ENCODE measurements at places on chromosomes 16 and 17.
A peak's percentile ranks its signal among the peaks of the same experiment; 100 is the strongest.

DNA sequence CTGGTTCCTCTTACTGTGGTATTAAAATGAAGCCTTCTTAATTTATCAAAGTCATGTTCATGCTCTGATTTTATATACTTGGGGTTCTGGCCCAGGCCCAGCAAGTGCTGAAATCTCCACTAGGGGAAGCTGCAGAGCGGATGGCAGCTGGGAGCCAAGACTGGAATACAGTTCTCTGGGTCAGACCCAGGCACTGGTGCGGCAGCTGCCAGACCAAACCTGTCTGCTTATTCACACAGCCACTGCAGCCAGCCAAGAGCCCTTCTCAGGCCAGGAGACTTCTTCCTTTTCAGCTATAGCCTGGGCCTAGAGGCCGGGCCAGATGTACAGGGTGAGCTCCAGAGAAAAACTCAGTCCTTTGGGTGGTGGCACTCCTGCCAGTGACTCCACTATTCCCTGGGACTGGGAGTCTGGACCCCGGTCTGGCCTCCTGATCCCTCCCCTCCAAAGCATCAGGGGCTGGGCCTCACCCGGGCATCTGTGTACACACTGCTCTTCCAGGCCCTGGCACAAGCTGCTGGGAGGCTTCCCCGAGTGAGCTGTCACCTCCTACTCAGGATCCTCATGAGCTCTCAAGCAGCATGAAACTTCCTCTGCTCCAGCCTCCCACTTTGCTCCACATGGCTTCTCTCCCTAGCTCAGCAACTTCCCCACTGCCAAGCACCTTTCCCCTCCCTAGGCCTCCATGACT lies 24.4 kb downstream of the ATP6V0D1 start:
- DNase-seq = no peak

DNA sequence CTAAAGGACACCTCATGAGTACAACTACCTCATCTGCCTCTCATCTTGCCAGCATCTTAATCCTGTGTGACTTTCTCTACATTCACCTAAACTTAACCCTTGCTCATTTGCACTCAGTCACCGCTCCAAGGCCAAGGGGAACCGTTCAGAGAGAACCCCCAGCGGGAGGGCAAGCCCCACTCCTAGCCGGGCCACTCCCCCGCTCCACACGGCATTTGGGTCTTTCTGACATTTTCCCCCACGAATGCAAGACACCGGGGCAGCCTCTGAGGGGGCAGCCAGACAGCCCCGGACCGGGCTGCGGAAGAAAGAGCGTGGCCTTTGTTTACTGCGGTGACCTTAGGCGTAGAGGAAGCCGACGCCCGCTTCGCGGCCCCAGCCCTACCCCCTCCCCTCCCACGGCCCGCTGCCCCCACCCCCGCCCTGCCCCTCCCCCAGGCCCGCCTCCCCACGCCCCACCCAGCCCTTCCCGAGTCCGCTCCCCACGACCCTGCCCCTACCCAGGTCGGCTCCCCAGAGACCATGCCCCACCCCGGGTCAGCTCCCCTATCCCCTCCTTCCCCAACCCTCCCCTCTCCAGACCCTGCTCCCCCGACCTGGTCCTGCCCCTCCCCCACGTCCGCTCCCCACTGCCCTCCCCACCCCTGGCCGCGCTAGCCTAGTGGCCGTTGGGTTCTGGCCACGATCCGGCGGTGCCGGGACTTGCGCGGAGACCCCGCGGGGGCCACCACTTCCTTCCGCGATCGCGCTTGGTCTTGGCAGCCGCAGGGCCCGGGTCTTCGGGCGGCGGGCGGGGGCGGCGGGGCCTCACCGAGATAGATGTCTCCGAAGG lies 789 bp downstream of the CSNK1D start:
- peak; percentile 35 for DNase-seq

- peak; percentile 75 for DNase-seq
These were observed 18.2 kb upstream of the ABR start for GRCh38 chr17:1197781-1198490.

DNA sequence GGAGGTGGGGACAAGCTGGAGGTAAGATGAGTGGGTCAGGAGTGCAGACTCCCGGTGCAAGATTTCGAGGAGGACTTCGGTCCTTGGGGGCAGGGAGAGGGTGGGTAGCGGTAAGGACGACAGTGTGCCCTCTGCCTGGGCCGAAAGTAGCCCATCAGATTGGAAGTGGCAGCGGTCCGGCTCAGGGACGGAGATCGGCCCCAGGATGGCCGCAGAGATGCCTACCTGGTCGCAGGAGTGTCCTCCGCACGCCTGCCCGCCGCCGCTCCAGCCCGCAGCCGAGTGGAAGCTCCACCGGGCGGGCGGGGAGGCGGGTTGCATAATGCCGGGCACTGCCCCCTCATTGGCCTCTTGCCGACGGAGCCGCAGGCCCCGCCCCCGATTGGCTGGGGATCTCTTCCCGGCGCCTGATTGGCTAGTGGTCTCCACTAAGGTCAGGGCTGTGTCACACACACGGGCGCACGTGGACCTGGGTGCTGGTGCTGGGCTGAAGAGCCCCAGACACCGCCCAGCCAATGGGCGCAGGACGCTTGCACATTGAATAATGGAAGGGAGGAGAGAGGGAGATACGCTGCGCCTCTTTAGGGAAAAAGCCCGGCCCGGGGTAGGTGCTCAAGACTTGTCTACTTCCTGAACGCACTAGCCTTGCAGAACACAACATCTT lies at the start of gene PER1:
Gene PER1 (minus strand): TSS at position 293 of the 664 bp plus-strand sequence. CDS start 1,698 bp downstream, outside the sequence.
- DNase-seq = peak; percentile 86

DNA sequence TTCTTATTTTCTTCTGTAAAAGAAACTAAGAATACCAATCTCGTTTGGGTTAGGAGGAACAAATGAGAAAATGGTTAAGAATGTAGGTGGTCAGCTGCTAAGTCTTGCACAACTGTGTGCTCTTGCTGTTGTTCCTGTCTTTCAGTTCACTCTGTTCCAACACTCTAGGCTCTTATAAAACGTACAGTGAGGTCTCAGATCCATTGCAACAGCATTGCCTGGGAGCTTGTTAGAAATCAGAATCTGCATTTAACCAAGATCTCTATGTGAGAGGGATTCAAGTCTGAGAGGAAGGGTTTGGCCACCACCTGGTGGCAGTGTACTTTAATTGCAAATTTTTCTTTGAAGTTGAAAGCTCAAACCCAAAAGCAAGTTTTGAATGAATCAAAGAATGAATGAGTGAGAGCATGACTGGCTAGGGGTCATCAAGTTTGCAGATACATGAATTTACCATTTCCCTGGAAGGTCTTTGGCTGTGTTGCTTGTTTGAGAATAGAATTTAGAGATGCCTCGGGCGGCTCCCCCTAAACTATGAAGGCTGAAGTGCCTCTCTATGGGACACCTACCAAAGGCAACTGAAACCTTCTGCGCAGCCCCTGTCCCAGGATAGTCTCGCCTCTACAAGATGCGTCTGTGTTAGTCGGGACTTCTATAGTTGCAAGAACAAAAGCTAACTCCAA lies 2.5 kb downstream of the ALOX15B start:
- no peak for DNase-seq

GRCh38 chr16:64773638-64774037 lies 348.2 kb downstream of the CDH11 start:
- DNase-seq = no peak

DNA sequence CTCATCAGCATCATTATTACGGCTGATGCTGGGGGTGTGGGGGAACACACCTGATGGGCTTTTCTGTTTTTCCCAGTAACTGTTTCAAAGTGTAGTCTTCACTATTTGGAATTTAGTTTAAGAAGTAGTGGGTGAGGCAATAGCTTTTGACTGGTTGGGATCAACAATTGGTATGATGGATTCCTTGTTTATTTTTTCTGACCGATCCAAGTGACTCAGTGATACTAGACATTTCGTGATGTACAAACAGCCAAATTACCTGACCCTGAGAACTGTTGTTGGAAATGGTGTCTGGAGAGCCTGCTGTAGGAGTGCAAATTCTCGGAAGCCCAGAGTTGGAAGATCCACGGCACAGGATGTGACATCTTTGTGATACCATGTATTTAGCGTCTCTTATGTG lies 204.2 kb downstream of the PRKCA start:
- no peak for DNase-seq

DNA sequence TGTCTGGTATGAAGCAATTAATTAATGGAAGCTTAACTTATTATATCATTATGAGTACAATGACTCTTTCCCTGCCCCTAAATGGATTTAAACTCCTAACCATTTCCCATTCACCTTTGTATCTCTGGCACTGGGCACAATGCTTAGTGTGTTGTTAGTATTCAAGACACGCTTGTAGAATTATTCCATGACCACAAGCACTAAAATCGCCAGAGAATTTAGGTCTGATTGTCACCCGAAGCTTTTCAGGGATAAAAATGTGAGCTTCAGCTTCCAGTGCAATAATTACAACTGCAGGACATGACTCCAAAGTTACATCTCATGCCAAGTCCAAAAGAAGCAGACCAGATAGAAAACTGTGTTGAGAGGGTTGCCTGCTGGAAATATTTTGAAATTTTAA lies 101.6 kb downstream of the CDH8 start:
- DNase-seq = no peak

DNA sequence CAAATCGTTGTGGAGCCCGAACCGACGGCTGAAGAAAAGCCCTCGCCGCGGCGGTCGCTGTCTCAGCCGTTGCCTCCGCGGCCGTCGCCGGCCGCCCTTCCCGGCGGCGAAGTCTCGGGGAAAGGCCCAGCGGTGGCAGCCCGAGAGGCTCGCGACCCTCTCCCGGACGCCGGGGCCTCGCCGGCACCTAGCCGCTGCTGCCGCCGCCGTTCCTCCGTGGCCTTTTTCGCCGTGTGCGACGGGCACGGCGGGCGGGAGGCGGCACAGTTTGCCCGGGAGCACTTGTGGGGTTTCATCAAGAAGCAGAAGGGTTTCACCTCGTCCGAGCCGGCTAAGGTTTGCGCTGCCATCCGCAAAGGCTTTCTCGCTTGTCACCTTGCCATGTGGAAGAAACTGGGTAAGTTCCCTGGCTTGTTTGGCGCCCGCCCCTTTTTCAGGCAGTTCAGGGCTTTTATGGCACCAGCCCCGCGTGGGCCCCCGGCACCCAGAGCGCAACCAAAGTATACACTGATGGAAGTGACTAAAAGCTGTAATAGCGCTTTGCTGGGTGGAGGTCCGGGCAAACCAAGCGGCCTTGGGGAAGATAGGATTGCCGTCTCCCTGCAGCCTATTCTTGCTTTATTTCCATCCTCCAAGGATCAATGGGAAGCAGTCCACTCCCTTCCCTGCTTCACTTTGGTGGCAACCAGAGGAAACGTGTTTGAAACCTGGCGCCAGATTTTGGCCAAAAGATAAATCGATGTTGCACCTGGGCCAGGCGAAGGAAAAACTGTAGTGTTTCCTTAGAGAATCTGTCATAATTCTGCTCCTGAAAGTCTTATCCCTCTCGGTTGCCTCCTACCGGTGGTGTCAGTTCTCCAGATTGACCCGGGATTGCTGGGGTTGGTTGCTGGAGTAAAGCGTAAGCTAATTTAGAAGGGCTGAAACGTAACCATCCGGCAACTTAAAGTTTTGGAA lies 775 bp downstream of the PPM1D start:
- peak; percentile 56 for DNase-seq

DNA sequence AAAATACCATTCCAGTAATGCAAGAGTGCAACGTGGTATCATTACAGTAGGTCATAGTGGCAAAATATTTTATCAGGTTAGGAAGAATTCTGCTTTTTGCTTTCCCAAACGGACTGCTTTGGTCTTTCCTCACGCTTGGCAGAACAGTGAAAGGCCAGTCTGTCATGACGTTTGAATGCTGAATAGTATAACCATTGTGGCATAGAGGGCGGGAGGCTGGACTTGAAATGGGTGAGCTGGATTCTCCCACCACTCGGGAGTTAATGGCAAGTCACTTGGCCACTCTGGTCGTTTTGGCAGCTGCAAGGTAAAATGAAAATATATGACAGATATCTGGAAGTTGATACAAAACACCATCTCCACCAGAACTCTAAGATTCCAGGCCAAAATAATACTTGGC lies 391.2 kb downstream of the MAF start:
- no peak for DNase-seq

- DNase-seq = no peak
These were observed 588.7 kb downstream of the RBFOX1 start for GRCh38 chr16:7921345-7921744.

- no peak for DNase-seq
These were observed 102.2 kb upstream of the LHX1 start for GRCh38 chr17:36835036-36835435.

DNA sequence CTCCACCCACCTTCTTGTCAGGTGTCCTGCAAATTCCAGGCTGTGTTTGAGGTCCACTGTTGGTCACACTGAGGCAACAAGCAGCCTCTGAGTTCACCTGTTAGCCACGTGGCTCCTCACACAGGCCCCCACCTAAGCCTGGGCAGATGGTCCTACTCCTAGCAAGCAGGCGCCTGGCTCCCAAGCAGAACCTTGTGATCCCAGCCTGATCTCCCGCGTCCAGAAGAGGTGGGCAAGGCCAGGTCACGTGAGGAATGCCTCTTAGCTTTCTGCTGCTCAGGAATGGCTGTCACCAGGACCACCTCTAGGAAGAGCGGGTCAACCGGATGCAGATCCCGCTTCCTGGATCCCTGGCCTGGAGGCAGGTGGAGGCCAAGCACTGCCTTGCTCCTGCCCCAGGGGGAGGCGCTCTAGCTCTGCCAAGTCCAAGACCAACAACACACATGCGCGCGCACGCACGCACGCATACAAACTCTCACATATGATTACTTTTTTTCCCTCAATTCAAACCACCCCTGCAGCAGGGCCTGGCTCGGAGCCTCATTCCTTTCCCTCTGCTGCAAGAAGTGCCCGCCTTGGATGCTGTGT lies 9.5 kb downstream of the CYB561 start:
- no peak for DNase-seq

GRCh38 chr17:41651625-41652460 lies 27.5 kb upstream of the KRT17 start:
- DNase-seq = no peak

- DNase-seq = no peak
These were observed 30.0 kb downstream of the USP10 start for GRCh38 chr16:84729716-84730320.

GRCh38 chr17:17681744-17682292 lies 560 bp downstream of the RAI1 start:
- peak; percentile 37 for DNase-seq

DNA sequence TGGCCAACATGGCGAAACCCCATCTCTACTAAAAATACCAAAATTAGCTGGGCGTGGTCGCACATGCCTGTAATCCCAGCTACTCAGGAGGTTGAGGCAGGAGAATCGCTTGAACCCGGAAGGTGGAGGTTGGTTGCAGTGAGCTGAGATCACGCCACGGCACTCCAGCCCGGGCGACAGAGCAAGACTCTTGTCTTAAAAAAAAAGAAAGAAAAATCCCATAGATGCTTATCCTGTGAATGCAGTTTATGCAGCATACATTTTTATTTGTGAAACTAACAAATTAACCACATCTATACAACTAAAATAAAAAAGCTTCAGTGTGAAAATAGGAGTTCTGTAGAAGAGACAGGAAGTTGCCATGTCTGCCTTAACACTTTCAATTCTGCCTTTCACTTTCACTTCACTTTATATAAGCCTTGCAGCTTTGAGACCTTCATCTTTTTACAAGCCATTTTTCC lies 7.1 kb downstream of the IGSF6 start:
- peak; percentile 26 for DNase-seq

- DNase-seq = no peak
These were observed at the start of gene PRAC2 for GRCh38 chr17:48722915-48723422. TSS of gene PRAC2 (plus strand) at chr17:48723185. CDS start at chr17:48724411, 1,226 bp downstream.

DNA sequence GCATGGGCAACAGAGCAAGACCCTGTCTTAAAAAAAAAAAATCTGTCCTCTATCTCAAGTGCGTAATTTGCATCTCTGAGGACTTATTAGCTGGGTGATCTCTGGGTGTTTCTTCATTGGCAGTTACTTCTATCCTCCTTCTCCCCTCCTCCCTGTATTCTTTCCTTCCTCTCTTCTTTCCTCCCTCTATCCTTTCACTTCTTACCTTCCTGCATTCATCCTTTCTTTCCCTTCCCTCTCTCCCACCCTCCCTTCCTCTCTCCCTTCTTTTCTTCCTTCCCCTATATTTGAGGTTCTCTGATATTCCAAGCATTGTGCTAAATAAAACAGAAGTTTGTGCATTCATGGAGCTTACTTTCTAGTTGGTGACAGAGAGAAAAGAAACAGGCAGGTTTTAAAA lies 10.7 kb downstream of the MFSD11 start:
- no peak for DNase-seq

Data from effector memory CD8-positive, alpha-beta T cell (primary cell).